ENCODE measurements at places on chromosomes 16 and 17.

DNA sequence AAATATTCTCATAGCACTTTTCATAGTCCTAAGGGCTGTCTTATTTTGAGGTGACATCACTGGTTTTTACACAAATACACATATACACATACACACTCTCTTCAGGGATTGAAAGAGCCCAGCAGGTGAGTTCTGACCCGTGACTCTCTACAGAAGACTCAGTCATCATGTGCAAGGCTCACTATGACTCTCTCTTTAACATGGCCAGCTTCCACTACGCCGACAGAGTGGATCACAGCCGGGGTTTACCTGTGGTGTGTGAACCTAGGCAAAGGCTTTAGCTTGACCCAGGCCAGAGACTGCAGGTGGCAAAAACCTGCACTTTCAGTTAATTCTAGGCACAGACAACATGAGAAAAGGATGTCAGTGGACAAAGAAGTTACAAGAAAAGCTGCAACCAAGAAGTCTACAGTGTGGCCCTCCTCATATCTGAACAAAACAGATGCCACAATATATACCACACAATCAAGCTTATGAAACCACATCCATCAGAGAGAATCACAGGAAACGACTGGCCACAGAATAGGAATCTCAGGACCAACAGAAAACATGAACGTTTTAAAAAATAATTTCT lies 56.5 kb downstream of the CYTH1 start:
- DNase-seq: no peak

- no peak for DNase-seq
Measured at GRCh38 chr16:11038777-11039176, 94.4 kb downstream of the CLEC16A start.

GRCh38 chr17:51056813-51057510 lies 63.7 kb downstream of the SPAG9 start:
- peak; percentile 76 for DNase-seq

DNA sequence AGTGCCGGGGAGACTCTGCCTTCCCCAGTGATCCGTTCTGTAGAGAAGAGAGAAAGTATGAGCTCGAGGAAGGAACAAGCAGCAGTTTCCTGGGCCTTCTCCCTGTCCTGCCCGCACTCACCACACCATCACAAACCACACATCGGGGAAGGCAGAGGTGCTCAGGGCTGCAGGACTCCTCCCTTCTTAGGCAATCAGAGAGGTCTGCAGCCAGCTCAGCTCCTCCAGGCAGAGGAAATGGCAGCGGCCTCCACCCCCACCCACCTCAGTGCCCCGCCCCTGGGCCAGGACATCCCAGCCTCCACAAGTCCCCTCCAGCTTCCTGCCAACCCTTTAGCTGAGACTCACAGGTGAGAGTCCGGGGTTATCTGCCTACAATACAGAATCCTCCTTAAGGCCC lies 2.0 kb downstream of the ZNF319 start:
- DNase-seq: no peak

GRCh38 chr17:52995147-52995546 lies 827.6 kb upstream of the KIF2B start:
- no peak for DNase-seq

DNA sequence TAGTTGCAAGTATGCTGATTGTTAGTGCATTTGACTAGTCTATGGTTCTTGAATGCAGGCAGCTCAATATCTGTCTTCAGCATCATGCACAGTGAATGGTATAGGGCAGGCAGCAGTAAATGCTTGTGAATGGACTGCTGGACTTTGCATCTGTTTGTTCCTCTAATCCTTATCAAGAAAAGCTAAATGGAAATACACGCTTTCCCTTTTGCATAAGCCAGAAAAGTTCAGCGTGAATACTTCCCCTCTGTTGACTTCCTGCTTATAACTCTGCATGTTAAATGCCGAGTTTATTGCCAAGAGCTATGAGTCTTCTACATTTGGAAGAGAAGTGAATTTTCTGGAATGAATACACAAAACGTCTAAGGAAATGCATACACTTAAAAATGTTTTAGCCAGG lies 127.9 kb upstream of the CPHXL start:
- DNase-seq: no peak

All from fibroblast of gingiva (primary cell).